Activated T-helper 1 cell treated with anti-CD3 and anti-CD28 coated beads, Interleukin-2, amount 50 U/mL, for 16 hours (primary cell): ENCODE measurements at places on chromosomes 3 and 15.
A peak's percentile ranks its signal among the peaks of the same experiment; 100 is the strongest.

DNA sequence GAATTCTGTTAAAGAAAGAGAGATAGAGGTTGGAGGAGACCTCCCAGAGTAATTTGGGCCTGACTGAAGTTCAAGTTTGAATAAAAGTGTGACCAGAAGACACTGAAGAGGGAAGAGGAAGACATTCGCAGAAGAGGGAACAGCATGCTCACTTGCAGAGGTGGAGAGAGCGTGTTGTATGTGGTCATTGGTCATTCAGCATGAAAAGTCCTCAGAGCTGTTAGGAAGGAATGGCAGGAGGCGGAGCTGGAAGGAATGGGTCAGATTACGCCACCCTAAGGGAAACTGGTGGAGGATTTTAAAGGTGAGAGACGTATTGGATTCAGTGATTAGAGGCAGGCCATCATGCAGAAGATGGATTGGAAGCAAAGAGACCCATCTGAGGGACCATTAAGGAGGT lies 41.6 kb downstream of the IQCH start:
- DNase-seq = no peak

GRCh38 chr3:175410251-175410650 lies 551.1 kb downstream of the NAALADL2 start:
- no peak for DNase-seq

- no peak for DNase-seq
These were observed 69.1 kb upstream of the SEC13 start for GRCh38 chr3:10389995-10390394.

DNA sequence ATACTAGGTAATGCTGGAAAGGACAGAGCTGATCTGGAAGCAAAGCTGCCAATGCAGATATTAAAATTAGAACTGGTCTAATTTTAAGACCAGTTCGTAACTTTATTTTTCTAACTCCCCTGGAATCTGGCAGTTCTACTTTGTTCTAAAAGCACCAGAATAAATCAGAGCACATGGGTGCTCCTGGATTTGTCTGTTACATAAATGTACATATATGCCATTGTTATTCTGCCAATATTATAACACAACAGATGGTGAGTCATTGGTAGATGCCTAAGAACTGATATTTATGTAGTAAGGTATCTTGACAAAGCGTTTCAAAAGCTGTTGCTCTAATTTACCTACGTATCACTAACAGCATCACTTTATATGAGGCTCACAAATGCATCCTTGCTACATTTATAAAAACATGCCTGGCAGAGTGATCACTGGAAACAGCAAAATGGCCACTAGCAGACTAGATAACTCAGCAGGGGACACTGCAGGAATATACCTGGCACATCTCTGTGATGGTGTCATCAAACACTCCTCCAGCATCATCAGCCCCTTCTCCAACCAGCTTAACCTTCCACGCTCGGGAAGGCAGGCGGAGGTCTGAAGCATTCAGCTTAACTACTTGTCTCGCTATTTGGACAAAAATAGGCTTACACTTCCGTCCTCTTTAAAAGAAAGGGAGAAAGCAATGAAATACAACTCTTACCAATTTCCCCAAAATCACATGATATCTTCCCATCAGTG lies 26.2 kb downstream of the FBXL22 start:
- DNase-seq = no peak

GRCh38 chr3:127690823-127691452 lies 18.2 kb downstream of the ABTB1 start:
- DNase-seq = no peak

GRCh38 chr15:40859206-40859851 lies 14.7 kb downstream of the RHOV start:
- DNase-seq = peak; percentile 66

DNA sequence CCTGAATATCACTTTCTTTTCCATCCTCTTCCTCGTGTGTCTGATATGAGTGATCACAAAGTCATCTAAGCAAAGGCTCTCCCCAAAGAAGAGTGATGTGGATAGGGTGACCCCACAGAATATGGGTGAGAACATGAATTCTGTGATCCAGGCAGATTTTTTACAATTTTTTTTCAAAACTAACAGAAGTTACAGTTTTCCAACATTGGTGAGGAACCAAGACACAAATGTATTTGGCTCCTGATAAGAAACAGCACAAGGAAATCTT lies 27.0 kb downstream of the ANXA2 start:
- DNase-seq = no peak

GRCh38 chr3:117566926-117567325 lies 857.3 kb downstream of the TUSC7 start:
- no peak for DNase-seq

- no peak for DNase-seq
These were observed 868 bp downstream of the BTBD1 start for GRCh38 chr15:83066034-83066733.

DNA sequence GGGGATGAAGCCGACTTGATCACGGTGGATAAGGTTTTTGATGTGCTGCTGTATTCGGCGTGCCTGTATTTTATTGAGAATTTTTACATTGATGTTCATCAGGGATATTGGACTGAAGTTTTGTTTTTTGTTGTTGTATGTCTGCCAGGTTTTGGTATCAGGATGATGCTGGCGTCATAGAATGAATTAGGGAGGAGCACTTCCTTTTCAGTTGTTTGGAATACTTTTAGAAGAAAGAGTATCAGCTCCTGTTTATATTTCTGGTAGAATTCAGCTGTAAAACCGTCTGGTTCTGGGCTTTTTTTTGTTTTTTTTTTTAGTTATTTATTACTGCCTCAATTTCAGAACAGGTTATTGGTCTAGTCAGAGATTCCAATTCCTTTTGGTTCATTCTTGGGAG lies 93.7 kb downstream of the SLC25A26 start:
- no peak for DNase-seq

DNA sequence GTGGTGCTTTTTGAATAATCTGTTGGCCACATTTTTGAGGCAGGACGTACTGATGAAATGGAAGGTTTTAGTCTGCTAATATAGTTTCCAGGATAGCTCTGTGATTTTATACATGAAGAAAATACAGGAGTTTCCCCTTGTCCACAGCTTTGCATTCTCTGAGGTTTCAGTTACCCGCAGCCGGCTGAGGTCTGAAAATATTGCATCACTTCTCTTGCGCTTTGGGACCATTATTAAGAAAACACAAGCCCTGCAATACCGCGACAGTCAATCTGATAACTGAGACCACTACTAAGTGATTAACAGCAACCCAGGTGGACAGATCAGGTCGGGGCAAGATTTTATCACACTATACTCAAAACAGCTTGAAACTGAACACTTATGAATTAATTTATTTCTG lies 33.0 kb downstream of the BLM start:
- no peak for DNase-seq

- DNase-seq = no peak
These were observed 59.1 kb downstream of the THRB start for GRCh38 chr3:24435584-24435983.

DNA sequence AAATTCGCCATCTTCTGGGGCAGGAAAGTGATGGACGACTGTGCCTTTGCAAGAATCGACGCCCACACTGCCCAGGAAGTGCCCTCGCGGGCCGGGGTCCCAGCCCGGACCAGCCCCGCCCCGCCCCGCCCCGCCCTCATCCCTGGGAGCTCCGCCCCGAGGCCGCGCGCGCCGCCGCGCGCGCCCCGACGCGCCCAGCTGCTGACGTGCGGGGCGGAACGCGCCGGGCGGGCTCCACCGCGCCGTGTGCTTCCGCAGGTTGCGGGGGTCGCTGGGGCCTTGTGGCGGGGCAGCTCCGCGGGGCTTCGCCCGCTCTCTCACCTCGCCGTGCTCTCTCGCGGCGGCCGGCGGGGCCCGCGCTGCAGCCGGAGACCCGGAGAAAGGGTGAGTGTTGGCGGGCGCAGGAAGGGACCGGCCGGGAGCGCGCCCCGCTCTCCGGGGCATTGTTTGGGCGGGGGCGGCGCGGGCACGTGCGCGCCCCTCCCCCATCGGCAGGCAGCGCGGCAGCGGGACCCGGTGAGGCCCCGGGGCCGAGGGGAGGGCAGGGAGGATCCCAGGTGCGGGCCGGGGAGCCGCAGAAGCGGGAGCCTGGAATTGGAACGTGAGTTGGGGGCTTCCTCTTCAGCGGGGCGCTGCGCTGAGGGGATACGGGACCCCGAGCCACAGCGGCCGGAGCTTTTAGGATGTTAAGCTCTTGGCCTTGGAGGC lies at the start of gene YEATS2:
Gene YEATS2 (plus strand): TSS at position 188 of the 708 bp plus-strand sequence. CDS start 17,366 bp downstream, outside the sequence.
- peak; percentile 62 for DNase-seq

- DNase-seq = no peak
These were observed 369.5 kb downstream of the FEZF2 start for GRCh38 chr3:62003835-62004234.

DNA sequence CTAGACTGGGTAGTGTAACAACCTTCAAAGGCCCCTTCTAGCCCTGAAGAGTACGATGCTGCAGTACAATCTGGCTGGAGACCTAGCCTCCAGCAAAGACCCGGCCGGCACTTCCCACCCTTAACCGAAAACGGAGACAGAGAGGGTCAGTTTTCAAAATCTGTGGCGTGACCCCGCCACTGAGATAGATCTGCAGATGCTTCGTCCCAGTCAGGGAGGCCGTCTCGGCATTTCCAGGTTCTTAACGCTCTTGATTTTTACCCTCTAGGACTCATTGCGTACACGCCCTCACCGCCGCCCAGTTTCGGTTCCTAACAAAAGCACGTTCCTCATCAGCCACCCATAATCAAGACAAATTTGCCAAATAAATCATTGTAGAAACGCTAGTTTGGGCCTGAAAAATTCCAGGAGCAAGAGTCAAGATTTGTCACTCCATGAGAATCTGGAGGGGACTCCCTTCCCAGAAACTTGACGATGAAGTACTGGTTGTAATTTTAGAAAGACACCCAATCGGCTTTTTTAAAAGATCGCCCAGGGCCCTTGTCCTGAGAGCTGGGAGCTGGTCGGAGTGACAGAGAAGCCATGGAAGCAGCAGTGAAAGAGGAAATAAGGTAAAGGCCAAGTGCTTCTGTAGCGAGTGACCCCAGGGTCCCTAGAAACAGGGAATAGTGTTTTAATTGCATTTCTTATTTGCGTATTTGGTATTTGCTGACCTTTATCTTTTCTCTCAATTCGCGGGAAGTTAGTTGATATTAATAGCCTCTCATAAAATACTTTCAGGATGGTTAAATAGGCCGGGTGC lies 868 bp upstream of the TMEM87A start:
- DNase-seq = peak; percentile 40

- no peak for DNase-seq
These were observed 106.1 kb upstream of the COL8A1 start for GRCh38 chr3:99532246-99532645.

GRCh38 chr3:159879146-159879545 lies 109.5 kb upstream of the IL12A start:
- DNase-seq = no peak

DNA sequence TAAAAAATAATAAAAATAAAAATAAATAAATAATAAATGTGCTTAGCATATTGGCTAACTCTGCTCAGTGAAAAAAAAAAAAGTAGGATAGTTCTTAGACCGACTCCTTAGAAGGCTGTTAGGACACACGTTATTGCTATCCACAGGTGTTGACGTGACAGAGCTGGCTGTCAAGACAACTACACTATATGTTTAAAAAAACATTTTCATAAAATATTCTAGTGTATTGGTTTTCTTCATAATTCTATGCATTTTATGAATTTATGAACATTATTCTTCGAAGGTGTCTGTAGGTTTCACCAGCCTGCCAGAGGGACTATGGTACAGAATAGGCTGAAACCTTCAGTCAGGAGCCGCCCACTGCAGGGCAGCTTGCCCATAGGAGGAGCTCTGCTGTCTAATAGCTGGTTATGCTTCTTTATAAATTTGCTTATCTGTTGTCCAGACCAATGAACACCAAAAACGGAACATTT lies 9.2 kb downstream of the TM4SF1 start:
- no peak for DNase-seq

GRCh38 chr3:194168994-194169393 lies 33.0 kb downstream of the HES1 start:
- no peak for DNase-seq

DNA sequence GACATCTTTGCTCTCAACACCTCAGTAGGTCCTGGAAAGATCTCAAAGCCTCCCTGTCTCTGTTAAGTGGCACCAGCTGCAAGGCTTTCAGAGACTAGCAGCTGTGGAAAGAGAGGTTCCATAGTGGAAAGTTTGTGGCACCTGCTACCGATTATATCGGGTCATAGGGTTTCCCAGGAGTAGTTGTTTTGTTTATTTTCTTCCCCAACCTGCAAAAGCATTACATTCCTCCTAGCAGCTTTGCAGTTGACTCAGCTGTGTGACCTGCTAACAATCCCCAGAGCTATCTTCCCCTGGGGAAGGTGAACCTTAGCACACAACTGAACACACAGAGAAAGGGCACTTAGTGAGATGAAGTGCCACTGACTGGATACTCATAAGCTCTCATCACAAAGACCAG lies 598.9 kb upstream of the GRM7 start:
- DNase-seq = no peak

- no peak for DNase-seq
These were observed 163.4 kb upstream of the IGF1R start for GRCh38 chr15:98484914-98485313.

- no peak for DNase-seq
These were observed 1138.4 kb downstream of the SI start for GRCh38 chr3:163939926-163940325.

GRCh38 chr3:196660381-196661166 lies 21.1 kb downstream of the NRROS start:
- no peak for DNase-seq

GRCh38 chr15:71136793-71137518 lies 21.7 kb downstream of the THSD4 start:
- no peak for DNase-seq

DNA sequence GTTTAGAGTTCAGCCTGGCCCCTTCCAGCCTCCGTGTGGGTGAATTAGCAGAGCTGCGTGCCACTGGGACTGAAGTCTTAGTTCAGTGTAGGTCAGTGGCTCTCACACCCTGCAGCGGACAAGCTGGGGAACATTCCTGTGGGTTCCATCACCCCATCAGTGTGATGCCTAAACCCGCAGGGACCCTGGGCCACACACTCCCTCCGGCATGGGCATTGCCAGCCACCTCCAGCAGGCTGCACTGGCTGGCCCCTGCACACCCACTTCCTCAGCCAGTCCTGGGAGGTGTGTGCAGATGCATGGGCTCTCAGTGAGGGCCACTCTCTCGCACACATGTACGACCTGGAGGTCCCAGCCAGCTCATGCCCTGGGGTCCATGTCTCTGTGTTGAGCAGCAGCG lies 32.1 kb upstream of the TOPBP1 start:
- DNase-seq = no peak

DNA sequence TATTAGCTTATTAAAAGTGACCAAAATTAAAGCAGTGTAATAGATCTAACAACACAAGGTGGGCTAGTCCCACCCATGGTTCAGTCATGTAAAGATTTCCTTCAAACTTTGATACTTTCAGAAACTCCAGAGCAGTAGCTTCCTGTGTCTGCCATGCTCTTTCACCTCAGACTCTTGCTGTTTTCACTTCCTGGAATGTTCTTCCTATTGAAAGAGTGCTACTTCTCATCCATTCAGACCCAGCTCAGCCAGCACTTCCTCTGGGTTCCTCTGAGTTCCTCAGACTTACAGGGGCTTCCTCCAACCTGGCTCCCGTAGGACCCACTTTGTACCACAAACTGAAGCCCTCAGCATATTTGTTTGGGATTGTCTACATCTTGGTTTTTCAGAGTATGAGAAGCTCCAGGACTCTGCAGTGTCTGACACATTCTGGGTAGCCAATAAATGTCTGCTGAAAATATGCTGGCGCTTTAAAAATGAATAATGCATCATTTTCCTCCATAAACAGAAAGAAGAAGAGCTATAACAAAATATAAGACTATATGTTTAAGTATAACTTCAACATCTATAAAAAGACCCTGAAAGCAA lies 18.0 kb downstream of the NCEH1 start:
- no peak for DNase-seq
